ENCODE measurements at places on chromosomes 6 and 20.

GRCh38 chr6:12585497-12585958 lies 131.0 kb upstream of the PHACTR1 start:
- H3K4me3 ChIP-seq, result no peak overlapping the region
- DNase-seq, result no peak

GRCh38 chr20:54028276-54029011 lies 42.0 kb downstream of the BCAS1 start:
- no peaks in the 10 kb centered on the region for H3K36me3 ChIP-seq
- no peak overlapping the region for H3K4me3 ChIP-seq
- no peaks in the 10 kb centered on the region for H3K4me1 ChIP-seq
- no peak overlapping the region for H3K27ac ChIP-seq
- peaks cover 24% of the 10 kb centered on the region for H3K27me3 ChIP-seq

- H3K27me3 ChIP-seq, result peaks cover 12% of the 10 kb centered on the region
- no peaks in the 10 kb centered on the region for H3K4me1 ChIP-seq
- no peaks in the 10 kb centered on the region for H3K36me3 ChIP-seq
- H3K27ac ChIP-seq, result no peak overlapping the region
- DNase-seq, result no peak
- no peak overlapping the region for H3K4me3 ChIP-seq
These were observed 162.7 kb upstream of the MLN start for GRCh38 chr6:33966536-33966935.

GRCh38 chr6:20203561-20204511 lies 8.4 kb downstream of the MBOAT1 start:
- H3K27me3 ChIP-seq, result no peaks in the 10 kb centered on the region
- H3K27ac ChIP-seq, result peak overlapping the region; percentile 49
- H3K36me3 ChIP-seq, result peaks cover 12% of the 10 kb centered on the region
- DNase-seq, result no peak

GRCh38 chr20:8368670-8369069 lies 236.6 kb downstream of the PLCB1 start:
- H3K4me3 ChIP-seq, result 0 out of 2 replicates have a peak overlapping the region, but pooled peaks have one; percentile 20
- no peaks in the 10 kb centered on the region for H3K36me3 ChIP-seq
- peak; percentile 46 for DNase-seq
- no peaks in the 10 kb centered on the region for H3K27me3 ChIP-seq
- H3K27ac ChIP-seq, result peak overlapping the region; percentile 68
- peaks cover 44% of the 10 kb centered on the region for H3K4me1 ChIP-seq

- H3K27ac ChIP-seq, result no peak overlapping the region
- H3K36me3 ChIP-seq, result peaks cover 28% of the 10 kb centered on the region
- no peaks in the 10 kb centered on the region for H3K27me3 ChIP-seq
- H3K4me3 ChIP-seq, result no peak overlapping the region
These were observed 115.9 kb downstream of the FYN start for GRCh38 chr6:111757342-111757741.

DNA sequence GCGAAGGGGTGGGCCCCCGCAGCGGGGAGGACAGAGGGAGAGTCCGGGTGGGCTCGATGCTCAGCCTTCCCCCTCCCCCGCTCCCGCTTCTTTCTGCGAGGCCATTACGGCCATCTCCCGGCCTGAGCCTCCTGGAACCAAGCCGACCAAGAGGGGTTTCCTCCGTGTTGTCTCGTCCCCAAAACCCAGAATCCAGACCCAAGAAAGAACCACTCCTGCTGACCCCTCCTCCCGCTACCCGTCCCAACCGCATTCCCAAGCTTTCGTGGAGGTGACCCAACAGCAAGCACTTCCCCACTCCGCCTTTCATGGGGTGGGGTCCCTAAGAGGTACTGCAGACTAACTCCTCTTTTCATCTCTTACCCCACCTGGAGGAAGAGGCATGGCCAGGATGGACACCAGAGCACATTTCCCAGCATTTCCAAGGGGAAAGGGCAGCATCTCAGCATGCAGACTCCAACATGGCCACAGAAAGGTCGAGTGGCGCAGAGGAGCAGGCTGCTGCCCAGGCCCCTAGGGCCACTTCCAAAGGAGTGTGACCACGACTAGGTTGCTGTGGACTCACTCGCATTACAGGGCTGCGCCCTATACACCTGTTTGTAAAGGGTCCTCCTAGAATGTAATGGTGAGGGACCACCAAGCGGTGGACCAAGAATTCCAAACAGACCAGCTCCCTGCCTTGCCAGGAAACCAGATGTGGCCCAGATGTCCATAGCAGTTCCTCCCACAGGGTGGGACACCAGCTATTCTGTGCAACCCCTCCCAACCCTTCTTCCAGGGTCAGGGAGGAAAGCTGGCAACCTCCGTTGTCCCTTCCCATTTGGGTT lies 53.4 kb downstream of the MRPL14 start:
- H3K27me3 ChIP-seq, result no peaks in the 10 kb centered on the region
- peak; percentile 13 for DNase-seq
- H3K27ac ChIP-seq, result peak overlapping the region; percentile 67
- H3K4me3 ChIP-seq, result peak overlapping the region; percentile 18
- H3K4me1 ChIP-seq, result peaks cover 28% of the 10 kb centered on the region
- no peaks in the 10 kb centered on the region for H3K36me3 ChIP-seq

GRCh38 chr20:47783828-47784598 lies 1.3 kb downstream of the SULF2 start:
- no peak overlapping the region for H3K27ac ChIP-seq
- peaks cover 9% of the 10 kb centered on the region for H3K27me3 ChIP-seq
- no peak overlapping the region for H3K4me3 ChIP-seq
- no peak for DNase-seq

- H3K36me3 ChIP-seq, result no peaks in the 10 kb centered on the region
- H3K4me1 ChIP-seq, result no peaks in the 10 kb centered on the region
- H3K4me3 ChIP-seq, result no peak overlapping the region
- DNase-seq, result no peak
- no peak overlapping the region for H3K27ac ChIP-seq
These were observed 41.6 kb downstream of the UNC5CL start for GRCh38 chr6:40997234-40997957.

DNA sequence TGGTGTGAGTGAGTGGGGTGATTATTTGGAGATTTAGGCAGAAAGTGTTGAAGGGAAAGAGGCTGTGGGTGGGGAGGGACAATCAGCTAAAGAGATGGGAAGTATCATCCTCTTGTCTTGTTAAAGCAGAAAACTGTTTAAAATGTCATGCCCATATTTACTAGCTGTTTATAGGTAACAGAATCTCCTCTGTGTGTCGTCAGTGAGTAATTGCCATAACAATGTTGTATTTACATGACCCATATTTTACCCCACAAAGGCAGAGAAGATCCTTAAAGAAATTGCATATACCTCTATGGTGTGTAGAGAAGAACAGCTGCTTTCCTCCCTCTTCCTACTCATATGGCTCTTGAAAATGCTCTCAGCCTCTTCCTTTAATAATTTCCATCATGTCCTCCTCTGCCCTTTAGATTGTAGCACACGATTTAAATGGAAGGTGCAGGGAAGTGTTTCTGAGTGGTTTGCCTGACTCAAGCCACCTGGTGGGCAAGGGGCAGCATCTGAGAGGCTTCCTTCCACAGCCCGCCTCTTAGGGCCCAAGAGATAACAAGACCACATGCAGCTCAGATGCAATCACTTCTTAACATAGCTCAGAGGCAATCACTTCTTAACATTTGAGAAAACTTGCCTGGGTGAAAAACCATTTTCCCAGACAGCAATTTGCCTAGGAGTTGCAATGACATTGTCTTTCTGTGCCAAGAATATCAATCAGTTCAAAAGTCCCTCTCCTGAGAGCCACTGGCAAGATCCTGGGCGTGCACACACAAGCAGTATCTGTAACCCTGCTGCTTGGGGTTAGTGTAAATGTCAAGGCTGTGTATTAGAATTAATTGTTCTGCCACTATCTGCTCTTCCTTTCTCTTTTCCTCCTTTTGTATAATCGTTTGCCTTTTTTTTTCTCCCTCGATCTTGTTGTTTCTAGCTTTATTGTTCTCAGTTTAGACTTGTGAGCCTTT lies 44.1 kb upstream of the EDN1 start:
- DNase-seq, result no peak
- H3K27me3 ChIP-seq, result peaks cover 5% of the 10 kb centered on the region
- H3K27ac ChIP-seq, result no peak overlapping the region

- H3K4me3 ChIP-seq, result no peak overlapping the region
- no peak for DNase-seq
- no peaks in the 10 kb centered on the region for H3K27me3 ChIP-seq
- no peak overlapping the region for H3K27ac ChIP-seq
- H3K4me1 ChIP-seq, result peaks cover 22% of the 10 kb centered on the region
These were observed 148.8 kb upstream of the SOX4 start for GRCh38 chr6:21444711-21445260.

DNA sequence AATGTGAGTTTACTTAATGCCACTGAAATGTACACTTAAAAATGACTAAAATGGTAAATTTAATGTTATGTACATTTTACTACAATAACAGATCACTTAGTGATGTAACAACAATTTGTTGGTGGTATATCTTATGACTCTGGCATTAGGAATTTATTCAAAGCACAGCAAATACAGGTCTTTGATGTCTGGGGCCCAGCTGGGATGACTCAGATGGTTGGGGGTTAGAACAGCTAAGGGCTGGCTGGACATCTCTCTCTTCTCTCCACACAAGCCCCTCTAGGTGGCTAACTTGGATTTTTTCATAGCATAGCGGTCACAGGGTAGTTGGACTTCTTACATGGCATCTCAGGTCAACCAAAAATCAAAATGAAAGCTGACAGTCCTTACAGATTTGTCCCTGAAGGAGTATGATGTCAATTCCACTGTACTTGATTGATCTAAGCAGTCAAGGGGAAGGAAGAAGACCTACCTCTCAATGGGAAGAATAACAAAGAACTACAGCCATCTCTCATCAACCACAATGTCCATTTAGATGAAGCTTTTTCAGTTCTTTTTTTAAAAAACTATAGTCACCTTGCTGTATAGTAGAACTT lies 37.5 kb upstream of the LCA5 start:
- no peak for DNase-seq
- H3K27ac ChIP-seq, result no peak overlapping the region
- no peaks in the 10 kb centered on the region for H3K4me1 ChIP-seq
- no peak overlapping the region for H3K4me3 ChIP-seq

- H3K4me3 ChIP-seq, result peak overlapping the region; percentile 23
- no peak overlapping the region for H3K27ac ChIP-seq
- H3K36me3 ChIP-seq, result no peaks in the 10 kb centered on the region
- DNase-seq, result peak; percentile 55
These were observed 21.8 kb upstream of the UFL1 start for GRCh38 chr6:96499781-96500180.

DNA sequence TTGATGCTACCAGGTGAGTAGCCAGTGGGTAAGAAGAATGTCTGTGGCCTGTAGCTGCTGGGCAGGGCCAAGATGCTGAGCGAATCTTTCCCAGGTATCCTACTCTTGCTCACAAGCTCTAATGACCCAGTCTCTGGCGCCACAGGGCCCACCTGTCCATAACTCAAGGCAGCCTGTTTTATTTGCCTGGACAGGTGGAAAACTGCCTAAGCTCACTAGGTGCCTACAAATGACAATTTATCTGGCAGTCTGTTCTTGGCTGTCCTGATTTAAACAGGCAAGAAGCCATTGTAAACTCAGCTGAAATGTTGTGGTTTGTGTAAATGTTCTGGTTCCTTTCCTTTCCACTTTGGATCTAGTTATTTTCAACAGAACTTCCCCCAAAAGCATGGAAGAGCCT lies 113.3 kb downstream of the TCP11 start:
- H3K4me1 ChIP-seq, result no peaks in the 10 kb centered on the region
- no peak overlapping the region for H3K27ac ChIP-seq
- peaks cover 9% of the 10 kb centered on the region for H3K36me3 ChIP-seq
- no peaks in the 10 kb centered on the region for H3K27me3 ChIP-seq
- no peak for DNase-seq

DNA sequence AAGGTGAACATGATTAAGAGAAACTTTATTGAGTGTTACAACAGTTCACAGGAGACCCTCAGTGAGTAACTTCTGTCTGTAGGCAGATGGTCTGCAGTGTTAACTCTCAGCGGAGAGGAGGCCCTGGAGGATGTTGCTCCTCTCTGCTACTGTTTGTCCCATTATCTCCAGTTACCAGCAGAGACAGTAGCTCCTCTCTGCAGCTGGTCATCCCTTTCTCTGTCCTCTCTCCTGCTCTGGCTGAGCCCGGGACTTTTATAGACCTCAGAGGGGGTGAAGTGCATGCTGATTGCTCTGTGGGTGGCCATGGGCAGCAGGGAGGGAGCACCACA lies 5.7 kb downstream of the GTSF1L start:
- H3K27ac ChIP-seq, result no peak overlapping the region
- H3K27me3 ChIP-seq, result no peaks in the 10 kb centered on the region
- no peak for DNase-seq
- H3K36me3 ChIP-seq, result peaks cover 18% of the 10 kb centered on the region

- no peaks in the 10 kb centered on the region for H3K36me3 ChIP-seq
- no peak overlapping the region for H3K27ac ChIP-seq
- peak; percentile 6 for DNase-seq
- no peak overlapping the region for H3K4me3 ChIP-seq
- H3K4me1 ChIP-seq, result no peaks in the 10 kb centered on the region
These were observed 64.8 kb upstream of the POU3F2 start for GRCh38 chr6:98769546-98769945.

GRCh38 chr6:78598966-78599365 lies 268.4 kb upstream of the IRAK1BP1 start:
- no peak overlapping the region for H3K27ac ChIP-seq
- H3K36me3 ChIP-seq, result no peaks in the 10 kb centered on the region
- DNase-seq, result no peak
- H3K4me3 ChIP-seq, result no peak overlapping the region

GRCh38 chr6:125930765-125931418 lies 25.7 kb upstream of the HINT3 start:
- DNase-seq, result no peak
- peaks cover 32% of the 10 kb centered on the region for H3K36me3 ChIP-seq
- no peaks in the 10 kb centered on the region for H3K27me3 ChIP-seq
- H3K4me1 ChIP-seq, result no peaks in the 10 kb centered on the region

GRCh38 chr6:157429248-157429647 lies 48.3 kb downstream of the ZDHHC14 start:
- H3K27ac ChIP-seq, result no peak overlapping the region
- no peaks in the 10 kb centered on the region for H3K36me3 ChIP-seq
- H3K4me3 ChIP-seq, result no peak overlapping the region
- H3K4me1 ChIP-seq, result no peaks in the 10 kb centered on the region
- no peak for DNase-seq

- H3K36me3 ChIP-seq, result no peaks in the 10 kb centered on the region
- no peak overlapping the region for H3K4me3 ChIP-seq
- DNase-seq, result no peak
- peaks cover 4% of the 10 kb centered on the region for H3K27me3 ChIP-seq
- no peak overlapping the region for H3K27ac ChIP-seq
These were observed 10.6 kb downstream of the REM1 start for GRCh38 chr20:31485450-31486339.

Data from DND-41 (cell line).